T-helper 22 cell (primary cell): ENCODE measurements at places on chromosomes 12 and 14.

DNA sequence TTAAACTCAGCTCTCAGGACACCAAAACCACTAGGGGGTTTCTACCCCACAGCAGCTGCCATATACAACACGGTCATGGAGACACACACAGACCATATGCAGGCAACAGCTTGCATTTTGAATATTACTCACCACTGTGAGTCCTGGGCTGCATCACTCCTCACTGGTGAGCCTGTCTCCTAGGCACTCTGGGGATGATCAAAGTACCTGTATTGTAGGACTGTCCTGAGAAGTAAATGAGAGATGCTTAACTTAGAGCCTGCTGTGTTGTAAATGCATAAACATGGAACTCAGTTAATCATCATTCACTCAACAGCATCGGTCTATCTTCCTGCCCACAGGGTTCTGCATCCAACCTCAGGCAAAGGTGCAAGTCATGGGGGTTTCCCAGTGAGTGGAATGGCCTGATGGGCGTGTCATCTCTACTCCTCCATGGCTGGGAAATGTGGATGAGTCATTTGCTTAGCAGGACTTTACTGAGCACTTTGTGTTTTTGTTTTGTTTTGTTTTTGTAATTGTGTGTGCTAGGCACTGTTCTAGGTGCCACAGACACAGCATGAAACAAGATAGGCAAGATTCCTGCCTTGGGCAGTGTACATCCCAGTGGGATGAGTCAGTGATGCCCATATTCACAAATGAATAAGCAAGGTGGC, 1141.2 kb upstream of the TMEM132C start:
- no peak for DNase-seq

DNA sequence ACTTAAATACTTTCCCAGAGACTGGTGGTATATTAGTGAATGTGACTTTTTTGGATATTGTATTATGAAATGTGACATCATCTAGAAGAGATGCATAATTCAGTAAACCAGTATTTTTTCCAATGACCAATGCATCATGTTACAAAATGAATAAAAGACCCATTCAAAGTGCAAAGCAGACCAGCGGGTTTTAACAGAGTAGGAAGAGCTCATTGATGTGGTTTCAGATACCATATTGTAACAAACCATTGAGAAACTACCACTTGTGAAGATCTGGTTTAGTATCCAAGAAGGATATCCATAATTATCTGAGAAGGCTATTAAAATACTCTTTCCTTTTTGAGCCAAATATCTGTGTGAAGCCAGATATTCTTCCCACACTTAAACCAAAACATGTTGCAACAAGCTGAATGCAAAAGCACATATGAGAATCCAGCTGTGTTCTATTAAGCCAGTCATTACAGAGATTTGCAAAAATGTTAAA, 47.7 kb downstream of the MVK start:
- DNase-seq, result no peak

DNA sequence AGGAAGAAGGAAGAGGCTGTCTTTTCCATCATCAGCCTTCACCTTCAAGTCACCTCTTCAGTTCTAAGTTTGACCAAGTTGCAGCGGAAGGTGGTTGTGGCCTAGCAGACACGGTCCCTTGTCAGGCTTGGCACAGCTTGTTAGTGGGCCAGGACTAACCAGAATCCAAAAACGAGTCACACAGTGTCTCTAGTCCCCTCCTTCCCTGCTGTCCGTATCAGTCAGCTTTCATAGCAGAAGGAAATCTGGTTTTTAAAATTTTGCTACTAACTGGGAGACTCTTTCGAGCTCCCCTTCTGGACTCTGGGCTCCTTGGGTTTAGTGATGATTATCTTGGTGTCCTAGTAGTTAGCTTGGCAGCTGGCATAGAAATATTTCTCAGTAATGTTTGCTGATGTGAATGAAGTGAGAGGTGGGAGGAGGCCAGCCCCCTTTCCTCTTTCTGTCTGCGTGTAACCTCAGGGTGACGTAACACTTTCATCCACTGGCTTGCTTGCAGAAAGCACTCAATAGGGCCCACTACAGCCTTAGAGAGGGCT, 3.8 kb downstream of the ETV6 start:
- no peak for DNase-seq

- DNase-seq, result no peak
Observed at GRCh38 chr12:6177642-6178358, 22.4 kb upstream of the CD9 start.

DNA sequence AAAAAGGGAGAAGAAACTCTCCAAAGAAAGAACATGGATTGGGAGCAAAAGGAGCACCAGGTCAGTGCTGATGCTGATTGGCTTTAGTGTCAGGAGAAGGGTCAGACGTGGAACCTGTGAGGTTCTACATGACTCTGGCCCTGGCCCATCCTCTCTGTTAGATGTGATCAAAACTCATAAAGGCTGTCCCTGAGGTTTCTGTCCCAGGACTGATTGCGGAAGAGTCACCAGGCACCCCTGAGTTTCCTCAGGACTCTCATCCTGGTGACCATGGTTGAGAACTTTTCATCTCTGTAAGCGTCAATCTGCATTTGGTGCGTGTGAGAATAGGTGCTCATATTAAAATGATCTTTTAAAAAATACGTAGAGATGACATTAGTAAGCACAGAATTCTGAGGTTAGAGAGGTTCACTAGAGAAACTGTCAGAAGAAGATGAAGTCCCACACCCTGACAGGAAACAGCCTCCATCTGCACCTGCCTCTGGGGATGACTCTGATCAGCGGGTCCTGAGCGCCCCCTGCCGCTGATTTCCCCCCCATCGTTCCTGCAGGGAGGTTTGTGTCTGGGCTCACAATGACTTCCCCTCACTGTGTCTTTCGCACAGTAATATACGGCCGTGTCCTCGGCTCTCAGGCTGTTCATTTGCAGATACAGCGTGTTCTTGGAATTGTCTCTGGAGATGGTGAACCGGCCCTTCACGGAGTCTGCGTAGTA, 741.8 kb downstream of the TMEM121 start:
- DNase-seq, result peak; percentile 6

GRCh38 chr12:2124466-2125023, 71.8 kb downstream of the CACNA1C start:
- DNase-seq, result no peak

DNA sequence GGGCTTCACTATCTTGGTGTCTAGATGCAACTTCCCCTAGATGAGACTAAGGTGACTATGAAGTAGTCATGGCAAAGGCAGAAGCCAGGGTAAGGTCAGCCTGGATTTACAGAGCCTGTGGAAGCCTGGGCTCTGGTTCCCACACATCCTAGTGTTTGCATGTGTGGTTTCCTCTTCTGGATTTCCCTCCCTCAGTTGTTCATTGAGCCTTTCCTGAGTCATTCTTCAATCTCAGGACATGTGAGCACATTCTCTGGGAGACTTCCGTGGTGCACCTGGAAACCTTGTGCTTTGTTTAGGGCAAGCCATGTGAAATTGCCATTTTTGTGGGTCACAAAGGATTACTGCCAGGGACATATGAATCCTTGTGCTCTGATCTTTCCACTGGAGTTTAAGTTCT, 236.6 kb downstream of the C12orf75 start:
- DNase-seq, result no peak

- no peak for DNase-seq
Observed at GRCh38 chr14:57928732-57929131, 62.8 kb upstream of the SLC35F4 start.

- no peak for DNase-seq
Observed at GRCh38 chr12:29228474-29229157, 79.5 kb downstream of the FAR2 start.

- no peak for DNase-seq
Observed at GRCh38 chr14:88023658-88024187, 18.8 kb downstream of the GPR65 start.

DNA sequence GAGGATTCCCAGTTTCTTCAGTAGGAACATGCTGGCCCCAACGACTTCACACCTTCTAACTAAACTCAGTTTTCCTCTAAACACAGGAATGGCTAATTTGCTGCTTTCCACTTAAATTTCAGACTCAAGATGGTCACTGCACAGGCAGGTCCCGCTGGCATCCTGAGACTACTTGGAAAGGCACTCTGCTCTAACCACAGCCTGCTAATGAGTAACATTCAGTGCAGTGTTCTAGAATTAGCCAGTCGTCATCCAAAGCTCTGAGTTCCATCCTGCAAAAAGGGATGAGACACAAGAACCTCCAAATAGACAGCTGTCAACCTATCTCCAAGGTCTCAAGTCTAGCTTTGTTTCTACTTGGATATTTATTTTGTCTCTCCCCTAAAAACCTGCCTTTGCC, 6.0 kb downstream of the CCDC92 start:
- DNase-seq, result no peak

- peak; percentile 30 for DNase-seq
Observed at GRCh38 chr14:52961060-52961639, 10.3 kb upstream of the FERMT2 start.

DNA sequence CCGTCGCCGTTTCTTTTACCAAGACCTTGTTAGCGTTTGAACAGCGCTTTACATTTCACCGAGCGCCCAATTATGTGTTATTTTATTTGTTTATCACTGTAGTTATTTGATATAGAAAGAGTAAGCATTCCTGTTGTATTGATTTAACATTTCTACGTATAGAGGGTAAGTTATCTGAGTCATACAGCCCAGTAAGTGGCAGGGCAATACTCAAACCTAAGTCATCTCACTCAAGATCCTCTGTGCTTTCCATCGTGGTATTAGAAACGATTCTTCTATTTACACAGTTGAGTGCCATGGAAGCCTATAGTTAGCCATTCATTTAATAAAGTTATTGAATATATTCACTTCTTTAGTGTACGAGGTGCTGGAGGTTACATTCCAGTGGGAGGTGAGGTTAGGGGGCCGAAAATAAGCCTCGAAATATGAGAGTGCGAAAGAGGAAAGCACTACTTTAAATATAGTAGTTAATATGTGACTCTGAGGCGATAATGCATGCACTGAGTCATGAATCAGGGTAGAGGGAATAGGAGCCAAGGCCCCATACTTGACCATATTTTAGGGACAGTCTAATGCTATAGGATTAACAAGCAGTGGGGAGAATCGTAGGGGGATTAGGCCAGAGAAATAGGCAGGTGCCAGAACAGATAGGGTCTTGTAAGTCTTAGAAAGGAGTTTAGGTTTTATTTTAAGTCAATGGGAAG, 629 bp downstream of the RAD51AP1 start:
- no peak for DNase-seq

- DNase-seq, result no peak
Observed at GRCh38 chr14:60355768-60356167, 106.7 kb downstream of the PPM1A start.

- no peak for DNase-seq
Observed at GRCh38 chr14:98404811-98405210, 867.2 kb downstream of the BCL11B start.

DNA sequence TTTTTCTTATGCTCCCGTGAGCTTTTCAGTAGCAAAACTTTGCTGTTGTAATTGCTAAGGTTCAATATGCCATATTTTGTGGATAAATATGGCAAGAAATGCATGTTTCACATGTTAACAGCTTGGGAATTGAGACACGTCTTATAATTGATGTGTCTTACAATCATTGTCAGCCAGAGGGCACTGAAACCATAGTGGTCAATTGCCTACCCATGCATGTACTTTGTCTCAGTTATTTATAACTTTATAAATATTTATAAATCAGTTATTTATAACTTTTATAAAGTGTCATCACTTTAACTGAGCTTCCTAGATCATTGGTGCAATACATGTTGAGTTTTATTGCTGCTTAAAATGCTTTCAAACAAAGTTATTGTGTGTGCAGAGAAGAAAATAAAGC, 82.0 kb downstream of the CATSPERB start:
- DNase-seq, result no peak

GRCh38 chr12:12086973-12087692, 16.4 kb downstream of the BCL2L14 start:
- DNase-seq, result no peak
